ENCODE measurements at places on chromosomes 3 and 15. TPM values are rescaled to one million over a fixed set of nuclear protein-coding genes. Genes with fewer than 3 reads are reported as not detected.

DNA sequence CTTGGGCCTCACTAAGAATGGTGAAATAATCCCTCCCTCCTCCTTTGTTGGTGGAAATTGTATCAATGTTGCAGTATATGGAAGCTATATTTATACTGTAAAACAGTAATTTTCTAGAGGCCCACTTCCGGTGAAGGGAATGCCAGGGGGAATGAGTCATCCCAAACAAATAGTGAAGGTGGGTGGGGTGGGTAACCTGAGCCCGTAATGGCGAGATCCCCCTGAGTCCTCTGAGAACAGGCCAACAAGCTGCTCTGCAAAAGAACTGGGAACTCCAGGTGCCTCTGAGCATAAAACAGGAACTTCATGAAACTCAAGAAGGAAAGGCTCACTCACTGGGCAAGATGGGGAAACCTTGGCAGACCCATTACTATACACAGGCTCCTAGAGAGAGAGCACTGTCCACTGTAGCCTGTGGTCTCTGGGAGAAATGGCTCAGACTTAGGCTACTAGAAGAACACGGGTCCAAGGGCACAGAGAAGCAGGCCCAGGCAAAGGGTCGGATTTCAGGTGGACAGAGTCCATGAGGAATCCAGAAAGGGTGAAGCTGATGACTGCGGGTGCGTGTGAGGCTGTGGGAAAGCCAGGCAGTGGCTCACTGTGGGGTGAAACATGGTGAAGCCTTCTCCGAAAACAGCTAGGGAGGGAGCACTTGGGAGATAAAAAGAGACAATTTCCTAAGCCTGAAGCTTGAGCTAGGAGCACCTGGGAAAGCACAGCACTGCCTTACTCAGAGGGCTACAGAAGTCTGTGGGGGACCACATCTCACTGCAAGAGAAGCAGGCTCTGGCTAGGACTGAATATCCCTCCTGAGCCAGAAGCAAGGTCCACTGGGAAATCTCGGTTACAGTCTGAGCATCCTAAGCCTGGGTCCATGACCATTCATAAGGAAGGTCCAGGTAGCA lies 19.8 kb downstream of the LARP6 start:
- no peak for DNase-seq

DNA sequence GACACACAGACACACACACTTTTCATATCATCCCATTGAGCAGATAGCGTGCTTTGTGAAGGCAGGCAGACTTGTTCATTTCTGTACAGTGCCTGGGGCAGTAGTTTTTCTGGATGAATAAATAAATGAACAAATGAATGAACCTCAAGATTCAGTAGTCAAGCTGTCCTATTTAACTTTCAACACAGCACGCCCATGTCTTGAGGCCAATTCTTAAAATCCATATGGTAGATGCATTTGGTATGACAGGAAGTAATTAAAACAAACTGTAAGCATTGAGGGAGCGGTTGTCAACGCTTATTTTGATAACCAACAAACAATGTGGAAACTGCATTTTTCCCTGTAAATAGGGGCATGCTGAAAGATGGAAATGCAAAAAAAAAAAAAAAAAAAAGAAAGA lies 80.0 kb upstream of the BNC1 start:
- no peak for DNase-seq

- DNase-seq = no peak
These were observed 147.2 kb upstream of the TPM1 start for GRCh38 chr15:62895139-62895866.

The GAP43 gene
- total RNA-seq = not detected

DNA sequence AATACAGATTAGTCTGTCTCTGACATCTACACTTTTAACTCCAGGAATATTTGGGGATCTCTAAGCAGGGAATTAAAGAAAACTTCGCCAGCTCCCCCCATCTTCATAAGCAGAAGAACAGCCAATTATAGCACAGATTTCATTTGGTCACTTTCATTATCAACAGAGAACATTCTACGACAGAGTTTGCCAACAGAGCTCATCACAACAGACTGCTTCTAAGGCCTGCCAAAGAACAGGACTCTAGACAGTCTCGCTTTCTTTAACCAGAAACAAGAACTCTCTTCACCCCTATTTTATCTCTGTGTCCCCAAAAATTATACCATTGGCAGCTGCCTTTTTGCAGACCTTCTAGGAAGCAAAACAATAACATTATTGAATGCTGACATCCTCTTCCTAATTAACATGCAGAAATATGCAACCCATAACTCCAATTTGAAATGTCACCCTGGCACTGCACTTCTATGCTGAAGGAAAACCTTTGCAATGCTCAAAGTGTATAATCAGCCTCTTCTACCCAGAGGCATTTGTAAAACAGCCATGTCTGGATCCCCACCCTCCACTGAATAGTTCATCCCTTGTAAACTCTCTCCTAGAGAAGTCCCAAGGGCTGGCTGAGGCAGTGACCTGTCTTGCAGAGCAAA lies 552.8 kb downstream of the MAGI1 start:
- DNase-seq = no peak

GRCh38 chr15:41557673-41558399 lies 1.2 kb upstream of the TYRO3 start:
- peak; percentile 39 for DNase-seq

DNA sequence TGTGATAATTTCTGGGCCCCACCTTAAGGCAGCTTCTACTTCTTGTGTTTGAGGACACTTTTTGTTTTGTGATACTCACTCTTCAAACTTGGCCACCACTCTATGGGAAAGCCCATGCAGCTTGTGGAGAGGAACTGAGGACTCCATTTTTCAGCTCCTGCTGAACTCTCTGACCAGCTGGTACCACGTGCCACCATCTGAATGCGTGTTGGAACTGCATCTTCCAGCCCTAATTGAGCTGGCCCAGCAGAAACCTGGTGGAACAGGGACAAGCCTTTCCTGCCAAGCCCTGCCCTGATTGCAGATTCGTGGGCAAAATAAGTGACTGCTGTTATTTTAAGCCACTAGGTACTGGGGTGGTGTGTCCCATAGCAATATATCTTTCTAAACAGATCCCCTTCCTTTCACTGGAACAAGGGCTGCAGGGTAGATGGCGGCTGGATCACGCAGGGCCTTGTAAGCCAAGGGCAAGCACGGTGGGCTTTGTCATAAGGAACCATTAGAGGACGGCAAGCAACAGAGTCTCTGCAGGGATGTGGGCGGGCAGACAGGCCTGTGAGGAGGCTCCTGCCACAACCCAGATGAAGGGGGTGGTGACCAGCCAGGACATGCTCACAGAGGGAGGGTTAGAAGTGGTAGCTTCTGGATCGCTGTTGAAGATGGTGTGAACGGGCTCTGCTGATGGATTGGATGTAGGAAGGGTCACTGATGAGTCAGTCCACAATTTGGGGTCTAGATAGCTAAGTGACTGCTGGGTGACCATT lies 9.5 kb downstream of the H1-8 start:
- no peak for DNase-seq

Measured in activated B cell treated with CpG ODN at 0.5 μM for 24 hours (primary cell).